ENCODE measurements at places on chromosomes 5 and 9. TPM values are rescaled to one million over a fixed set of nuclear protein-coding genes. Genes with fewer than 3 reads are reported as not detected.
A peak's percentile ranks its signal among the peaks of the same experiment; 100 is the strongest.

GRCh38 chr5:57193757-57194413, 20.0 kb downstream of the GPBP1 start:
- DNase-seq: no peak

DNA sequence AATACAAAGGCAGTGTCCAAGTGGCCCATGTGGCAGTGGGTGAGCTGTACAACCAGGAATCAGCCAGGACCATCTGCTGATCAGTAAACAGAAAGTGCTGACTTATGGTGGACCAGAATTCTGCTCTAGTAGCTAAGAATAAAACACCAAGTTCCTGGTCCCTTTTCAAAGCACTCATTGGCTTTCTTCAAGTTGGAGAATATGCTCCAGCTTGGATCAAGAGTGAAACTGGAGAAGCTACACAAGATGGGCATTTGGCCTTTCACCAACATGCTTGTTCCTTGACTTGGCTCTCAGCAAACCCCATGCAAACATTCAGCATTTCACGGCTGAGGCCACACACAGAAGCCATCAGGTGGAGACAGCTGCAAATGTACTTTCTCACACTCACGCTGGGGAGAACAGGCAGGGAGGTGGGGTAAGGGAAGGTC, 32.1 kb downstream of the MARCHF3 start:
- no peak for DNase-seq

GRCh38 chr5:143063175-143063970, 293.2 kb downstream of the ARHGAP26 start:
- DNase-seq: no peak

DNA sequence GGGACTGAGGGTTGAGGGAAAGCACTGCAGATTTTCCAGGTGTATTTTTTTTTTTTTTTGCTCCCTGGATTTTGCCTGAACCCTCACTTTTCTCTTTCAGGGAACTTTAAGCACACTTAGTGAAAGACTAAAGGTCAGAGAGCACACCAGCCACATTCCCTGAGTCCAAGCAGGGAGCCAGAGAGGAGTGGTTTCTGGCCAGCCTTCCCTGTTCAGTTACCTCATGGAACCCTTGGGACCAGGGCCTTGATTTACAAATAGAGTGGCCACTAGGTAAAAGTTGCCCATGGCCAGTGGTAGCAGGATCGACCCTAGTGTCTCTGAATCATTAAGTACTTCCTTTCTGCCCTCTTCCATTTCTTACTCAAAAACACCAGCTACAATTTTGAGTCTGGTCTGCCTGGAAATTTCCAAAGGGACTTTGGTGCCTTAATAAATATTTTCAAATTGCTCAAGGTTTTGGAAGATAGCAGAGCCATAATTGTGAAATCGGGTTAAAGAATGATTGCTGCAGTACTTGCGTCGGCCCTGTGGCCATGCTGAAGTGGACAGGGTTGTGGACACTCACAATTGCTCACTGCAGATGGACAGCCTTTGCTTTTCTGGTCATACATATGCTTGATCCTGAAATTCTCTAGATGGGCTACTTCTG, 14.5 kb downstream of the PALM2AKAP2 start:
- DNase-seq: no peak

DNA sequence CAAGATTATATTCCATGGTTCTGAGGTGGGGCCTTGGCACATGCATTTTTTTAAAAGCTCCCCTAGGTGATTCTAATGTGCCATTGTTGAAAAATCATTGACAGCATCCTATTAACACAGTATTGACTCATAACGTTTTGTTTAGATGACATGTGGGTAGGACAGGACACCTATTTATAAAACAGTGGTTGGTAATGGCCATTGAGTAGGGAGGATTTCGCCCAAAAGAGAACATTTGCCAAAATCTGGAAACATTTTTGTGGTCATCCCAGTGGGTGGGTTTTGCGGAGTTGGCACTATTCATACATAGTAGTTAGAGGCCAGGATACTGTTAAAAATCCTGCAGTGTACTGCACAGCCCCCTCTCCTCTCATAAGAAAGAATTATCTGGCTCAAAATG, 6.4 kb upstream of the CHD1 start:
- DNase-seq: no peak

- DNase-seq: peak; percentile 34
Measured at GRCh38 chr5:64811050-64811640, 42.4 kb downstream of the CWC27 start.

DNA sequence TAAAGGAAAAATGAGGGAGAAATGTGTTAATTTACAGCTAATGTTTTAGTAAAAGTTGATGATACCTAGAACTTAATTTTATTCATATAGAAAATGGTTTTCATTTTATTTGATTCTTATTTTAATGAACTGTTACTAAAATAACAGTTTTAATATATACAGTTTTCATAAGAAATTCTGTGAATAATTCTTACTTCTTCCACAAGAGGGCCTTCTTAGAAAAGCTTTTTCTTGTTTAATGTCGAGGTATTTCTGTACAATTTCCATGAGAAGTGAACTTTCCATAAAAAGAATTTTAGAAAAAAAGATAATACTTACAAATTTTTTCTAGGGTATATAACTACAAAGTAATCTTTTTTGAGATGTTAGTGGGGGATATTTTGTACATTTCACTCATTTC, 73.9 kb downstream of the KLF9 start:
- no peak for DNase-seq

The IFNA5 gene
- total RNA-seq: not detected

Measured in HT1080 (cell line).